Pulmonary artery endothelial cell (primary cell): ENCODE measurements at places on chromosomes 3 and 15.

DNA sequence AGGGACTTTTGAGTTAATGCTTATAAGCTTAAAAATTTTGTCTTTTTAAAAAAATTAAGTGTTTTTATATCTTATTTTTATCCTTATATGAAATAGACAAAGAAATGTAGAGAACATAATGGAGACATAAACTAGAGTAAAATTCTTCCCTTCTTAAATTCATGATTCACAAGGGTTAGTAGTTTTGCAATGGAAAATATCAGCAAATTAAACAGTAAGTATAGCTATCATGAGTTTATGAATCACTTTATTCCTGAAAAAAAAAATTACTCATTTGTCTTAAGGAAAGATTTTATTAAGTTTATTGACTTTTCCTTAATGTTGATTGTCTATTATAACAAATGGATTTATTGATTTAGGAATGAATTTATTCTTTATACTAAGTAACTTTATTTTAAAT lies 4.3 kb downstream of the ATP6V1A start:
- no peak for DNase-seq

GRCh38 chr3:50150404-50150750 lies 4.7 kb upstream of the SEMA3F start:
- DNase-seq, result no peak

DNA sequence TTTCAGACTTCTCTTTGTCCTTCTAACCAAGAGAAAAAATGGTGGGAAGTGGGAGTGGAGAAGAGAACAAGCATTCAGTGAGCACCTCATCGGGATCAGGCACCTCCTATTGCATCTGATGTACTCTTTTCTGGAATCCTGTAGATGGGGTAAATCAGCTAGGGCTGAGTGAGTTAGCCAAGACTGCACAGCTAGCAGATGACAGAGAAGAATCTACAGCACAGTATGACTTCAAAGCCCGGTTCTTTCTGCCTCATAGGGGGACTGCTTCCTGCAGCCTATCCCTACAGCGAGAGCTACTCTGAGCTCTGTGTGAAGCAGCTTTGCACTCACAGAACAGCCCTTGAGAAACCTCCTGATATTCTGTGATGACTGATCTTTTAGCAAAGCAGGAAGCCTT lies 275.2 kb upstream of the MEIS2 start:
- no peak for DNase-seq

- no peak for DNase-seq
Measured at GRCh38 chr15:98599909-98600691, 48.2 kb upstream of the IGF1R start.

DNA sequence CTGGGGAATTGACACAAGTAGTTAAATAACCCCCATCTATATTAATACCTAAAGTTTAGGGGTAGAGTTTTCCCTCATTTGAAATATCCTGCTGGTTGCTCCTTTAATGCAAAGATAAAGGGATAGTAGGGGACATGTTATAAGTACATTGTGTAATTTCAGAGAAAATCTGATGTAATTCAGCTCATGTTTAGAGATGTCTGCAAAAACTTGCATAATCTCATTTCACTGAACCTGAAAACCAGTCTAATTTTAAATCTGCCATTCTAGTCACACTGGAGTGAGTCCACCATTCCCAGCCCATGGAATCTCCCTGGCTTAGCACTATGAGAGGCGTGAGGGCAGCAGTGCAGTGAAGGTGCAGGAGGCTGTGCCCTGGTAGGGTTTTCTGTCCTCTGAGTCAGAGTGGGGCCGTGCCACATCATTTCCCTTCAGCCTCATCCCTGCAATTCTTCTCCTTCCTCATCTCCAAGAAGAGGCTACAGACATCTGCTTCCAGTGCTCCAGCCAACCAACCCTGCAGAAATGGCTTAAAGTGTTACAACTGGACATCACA lies 246.3 kb upstream of the UMPS start:
- no peak for DNase-seq

DNA sequence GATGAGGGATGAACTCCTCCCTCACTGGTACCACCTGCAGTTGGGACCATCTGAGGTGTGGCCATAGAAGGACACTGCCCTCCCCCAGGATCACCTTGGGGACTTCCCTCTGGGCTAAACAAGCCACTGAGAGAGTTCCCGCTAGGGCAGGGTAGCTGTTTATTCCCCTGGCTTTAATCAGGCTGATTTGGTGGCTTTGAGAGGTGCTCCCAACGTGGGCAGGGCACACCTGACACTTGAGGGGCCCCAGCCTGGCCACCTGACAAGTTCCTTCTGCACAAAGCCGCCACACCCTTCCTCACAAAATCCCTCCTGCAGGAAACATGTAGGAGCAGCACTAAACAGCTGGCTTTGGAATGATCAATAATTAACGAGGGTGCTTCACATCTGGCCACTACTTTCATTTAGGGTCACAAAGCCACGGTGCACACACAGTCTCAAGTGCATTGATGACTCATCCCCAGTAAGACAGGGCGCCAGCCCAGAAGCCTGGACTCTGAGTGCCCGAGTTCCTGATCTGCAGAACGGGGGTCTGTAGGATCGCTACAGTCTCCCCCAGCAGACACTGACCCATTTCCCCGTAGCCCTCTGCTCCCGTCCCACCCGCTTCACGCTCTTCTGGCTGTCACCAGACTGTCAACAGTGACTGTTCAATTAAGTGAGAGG lies 75.1 kb downstream of the ATP10A start:
- DNase-seq, result no peak

- no peak for DNase-seq
Measured at GRCh38 chr3:48397767-48398681, 26.0 kb downstream of the FBXW12 start.

GRCh38 chr3:32568953-32569352 lies 1.7 kb downstream of the DYNC1LI1 start:
- DNase-seq, result no peak

- peak; percentile 22 for DNase-seq
Measured at GRCh38 chr3:15291589-15292541, 40.5 kb downstream of the SH3BP5 start.

GRCh38 chr3:32847528-32847927 lies 29.7 kb downstream of the TRIM71 start:
- no peak for DNase-seq

DNA sequence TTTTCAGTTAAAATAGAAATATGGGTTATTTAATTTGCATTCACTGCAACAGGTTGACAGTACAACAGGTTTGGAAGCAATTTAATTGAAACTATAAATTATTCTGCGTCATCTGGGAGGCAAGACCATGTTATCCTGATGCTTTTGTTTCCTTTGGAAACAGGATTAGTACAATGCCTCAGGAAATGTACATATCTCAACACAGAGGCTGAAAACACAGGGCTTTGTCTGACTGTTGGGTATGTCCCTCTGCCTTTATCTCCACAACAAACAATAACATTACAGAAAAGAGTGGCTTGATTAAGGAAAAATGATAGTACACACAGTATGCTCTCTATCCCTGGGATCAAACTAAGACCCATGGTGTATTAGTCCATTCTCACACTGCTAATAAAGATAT lies 95.7 kb downstream of the KCNMB2 start:
- no peak for DNase-seq

GRCh38 chr15:60526127-60526616 lies 47.2 kb upstream of the ICE2 start:
- no peak for DNase-seq

GRCh38 chr3:172294223-172294806 lies 153.9 kb downstream of the GHSR start:
- DNase-seq, result no peak

- DNase-seq, result no peak
Measured at GRCh38 chr3:61231693-61232092, 19.6 kb downstream of the FHIT start.

- DNase-seq, result peak; percentile 49
Measured at GRCh38 chr3:81726132-81726531, 35.3 kb downstream of the GBE1 start.

GRCh38 chr15:91593067-91593466 lies 260.4 kb upstream of the SLCO3A1 start:
- no peak for DNase-seq

- DNase-seq, result no peak
Measured at GRCh38 chr3:78889348-78889747, 878.5 kb downstream of the ROBO1 start.

DNA sequence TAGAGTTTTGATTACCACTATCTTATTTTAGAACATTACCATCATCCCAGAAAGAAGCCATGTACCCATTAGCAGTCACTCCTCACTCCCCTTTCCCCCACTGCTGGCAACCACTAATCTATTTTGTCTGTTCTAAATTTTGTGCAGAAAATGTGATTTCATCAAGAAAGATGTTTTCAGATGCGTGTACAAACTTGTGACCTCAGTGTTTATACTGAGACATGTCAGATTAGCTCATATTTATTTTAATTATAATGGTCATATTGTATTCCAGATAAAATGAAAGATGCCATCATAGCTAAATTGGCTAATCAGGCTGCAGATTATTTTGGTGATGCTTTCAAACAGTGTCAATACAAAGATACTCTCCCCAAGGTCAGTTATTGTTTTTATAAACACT lies 27.8 kb downstream of the PDCD6IP start:
- no peak for DNase-seq

GRCh38 chr3:73379465-73379864 lies 245.3 kb downstream of the PDZRN3 start:
- no peak for DNase-seq

- DNase-seq, result no peak
Measured at GRCh38 chr3:194870394-194871110, 184.9 kb downstream of the FAM43A start.

- no peak for DNase-seq
Measured at GRCh38 chr15:66982816-66983215, 82.6 kb upstream of the SMAD3 start.

- DNase-seq, result no peak
Measured at GRCh38 chr3:187015903-187016638, 85.7 kb downstream of the ST6GAL1 start.

DNA sequence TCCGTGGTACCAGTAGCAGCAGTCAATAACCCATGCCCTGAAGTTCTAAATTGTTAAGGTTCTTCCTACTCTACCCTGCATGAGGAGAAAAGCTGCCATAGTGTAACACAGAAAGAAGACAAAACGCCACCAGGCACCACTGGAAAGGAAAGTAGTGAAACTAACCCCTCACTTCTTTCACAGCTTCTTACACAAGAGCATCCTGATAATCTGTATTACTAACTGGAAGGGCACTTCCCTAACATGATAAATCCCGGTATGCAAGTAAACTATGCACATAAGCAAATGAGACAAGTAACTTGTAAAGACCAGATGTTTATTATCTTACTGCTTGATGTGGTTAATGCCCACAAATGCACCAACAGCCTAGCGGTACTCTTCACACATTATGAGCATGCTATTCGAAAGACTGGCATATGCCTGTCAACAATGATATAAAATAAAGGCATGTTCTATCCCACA lies 141.3 kb downstream of the ADAM10 start:
- DNase-seq, result no peak

- peak; percentile 10 for DNase-seq
Measured at GRCh38 chr3:151156618-151157216, 46.3 kb downstream of the GPR171 start.

DNA sequence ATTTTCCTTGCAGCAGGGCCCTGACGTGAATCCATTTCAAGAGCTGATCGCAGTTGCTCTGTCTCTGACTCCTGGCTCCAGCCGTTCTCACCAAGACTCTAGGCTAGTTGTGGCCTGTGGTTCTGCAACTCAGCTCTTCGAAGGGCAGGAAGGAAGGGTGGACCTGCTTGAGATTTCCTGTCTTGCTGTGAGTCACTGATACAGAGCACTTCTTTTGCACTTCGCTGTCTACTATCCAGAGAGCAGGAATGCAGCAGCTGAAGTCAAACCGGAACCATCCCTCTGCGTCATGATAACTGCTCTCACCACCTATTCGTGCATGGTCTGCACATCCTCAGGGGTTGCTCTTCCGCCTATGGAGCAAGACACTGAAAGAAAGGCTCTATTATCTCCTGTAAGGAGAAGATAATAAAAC lies 59.7 kb downstream of the RAP2B start:
- peak; percentile 96 for DNase-seq

- DNase-seq, result no peak
Measured at GRCh38 chr15:83866692-83867091, 212.8 kb downstream of the ADAMTSL3 start.

- DNase-seq, result no peak
Measured at GRCh38 chr15:94135486-94136147, 95.7 kb upstream of the MCTP2 start.

DNA sequence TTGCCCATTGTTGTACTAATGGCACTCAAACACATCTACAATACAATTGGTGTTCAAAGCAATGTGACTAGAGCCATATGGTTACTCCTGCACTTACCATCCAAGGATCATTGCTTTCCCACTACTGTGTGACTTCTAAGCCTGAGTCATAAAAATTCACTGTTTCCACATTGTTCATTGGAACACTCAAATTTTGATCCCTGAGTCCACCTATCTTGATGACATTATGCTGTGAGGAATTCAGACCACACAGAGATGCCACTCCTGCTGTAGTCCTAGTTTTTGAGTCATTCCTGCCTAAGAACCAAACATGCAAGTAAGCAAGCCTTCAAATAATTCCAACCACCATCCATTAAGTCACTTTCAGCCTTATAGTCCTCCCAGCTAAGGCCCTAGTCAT lies 176.2 kb downstream of the EFHB start:
- DNase-seq, result no peak

- DNase-seq, result no peak
Measured at GRCh38 chr3:111229301-111229700, 157.7 kb downstream of the NECTIN3 start.

DNA sequence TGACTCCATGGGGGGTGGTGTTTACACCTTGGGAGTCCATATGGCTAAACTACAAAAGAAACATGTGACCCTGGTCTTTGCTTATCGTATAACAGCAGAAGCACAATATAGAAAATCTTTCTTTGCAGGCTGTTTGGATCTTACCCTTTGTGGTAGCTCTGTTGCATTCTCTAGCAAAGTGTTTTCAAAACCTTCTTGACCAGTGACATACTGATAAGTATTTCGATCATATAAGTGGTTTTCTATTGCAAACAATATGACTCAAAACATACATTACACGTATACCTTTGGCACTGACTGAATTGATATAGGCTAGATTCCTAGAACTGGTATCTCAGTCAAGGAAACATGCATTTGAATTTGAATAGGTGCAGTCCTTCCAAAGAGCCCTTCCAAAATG lies 24.7 kb upstream of the ATP10A start:
- DNase-seq, result no peak

DNA sequence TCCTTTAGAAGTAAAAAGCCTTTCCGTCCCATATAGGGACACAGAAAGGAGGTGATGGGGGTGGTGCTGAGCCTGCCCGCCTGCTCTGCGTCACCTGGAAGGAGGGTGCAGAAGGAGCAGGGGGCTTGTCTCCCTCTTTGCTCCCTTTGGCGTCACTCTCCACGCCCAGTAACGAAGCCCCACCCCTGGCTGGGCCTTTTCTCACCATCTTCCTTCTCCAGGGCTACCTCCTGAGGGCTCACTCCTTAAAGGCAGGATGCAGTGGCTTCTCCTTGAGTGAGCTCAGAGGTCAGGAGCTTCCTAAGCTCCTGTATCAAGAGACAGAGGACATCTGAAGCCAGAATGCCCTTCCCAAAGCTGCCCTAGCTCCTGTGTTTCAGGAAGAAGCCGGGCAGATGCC lies 31.5 kb downstream of the SLCO3A1 start:
- no peak for DNase-seq
